ENCODE measurements at places on chromosomes 1 and 21.

- peak; percentile 98 for DNase-seq
Measured at GRCh38 chr1:204806943-204807687, 63.5 kb upstream of the NFASC start.

DNA sequence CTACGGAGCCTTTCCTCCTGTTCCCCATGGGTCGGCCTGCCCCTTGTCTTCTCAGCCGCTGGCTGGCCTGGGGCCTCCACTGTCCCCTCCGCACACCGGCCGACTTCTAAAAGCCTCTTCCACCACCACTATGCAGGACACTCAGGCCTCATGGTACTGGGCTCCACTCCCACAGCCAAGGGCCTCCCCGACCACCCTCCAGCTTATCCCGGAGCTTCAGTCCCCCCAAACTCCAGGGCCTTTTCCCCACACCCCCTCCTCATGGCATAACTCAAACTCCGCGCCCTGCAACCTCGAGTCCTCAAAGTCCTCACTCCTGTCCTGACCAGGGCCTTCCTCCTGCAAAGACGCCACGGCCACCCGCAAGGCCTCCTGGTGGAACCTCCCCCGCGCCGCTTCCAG is 2.0 kb downstream of the LRRC41 start:
- no peak for DNase-seq

GRCh38 chr1:32332290-32333079 is 3.5 kb downstream of the MARCKSL1 start:
- no peak for DNase-seq

- DNase-seq: no peak
Measured at GRCh38 chr1:21706151-21706835, 37.1 kb upstream of the RAP1GAP start.

GRCh38 chr1:55382806-55383305 is 167.7 kb upstream of the USP24 start:
- no peak for DNase-seq
